ENCODE measurements at places on chromosomes 4 and X.

GRCh38 chrX:30533835-30534234, 43.7 kb downstream of the TASL start:
- no peak for DNase-seq

DNA sequence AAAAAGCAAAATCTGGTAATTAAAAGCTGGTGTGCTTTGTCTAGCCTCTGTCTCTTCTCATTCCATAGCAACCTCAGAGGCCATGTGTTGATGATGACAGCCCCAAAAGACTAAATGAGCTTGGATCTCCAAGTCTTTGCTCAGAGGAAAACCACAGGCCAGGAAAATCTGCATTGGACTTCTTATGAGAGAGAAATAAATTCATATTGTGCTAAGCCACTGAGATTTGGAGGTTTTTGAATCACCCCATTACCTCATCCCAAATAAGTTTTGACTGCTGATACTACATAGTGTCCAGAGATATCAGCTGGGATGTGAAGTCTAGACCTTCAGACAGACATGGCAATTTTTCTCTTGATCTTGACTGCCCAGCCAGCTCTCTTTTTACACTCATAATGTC, 178.6 kb upstream of the DIPK2B start:
- no peak for DNase-seq

- DNase-seq, result no peak
Measured at GRCh38 chr4:81343046-81343445, 128.0 kb upstream of the PRKG2 start.

DNA sequence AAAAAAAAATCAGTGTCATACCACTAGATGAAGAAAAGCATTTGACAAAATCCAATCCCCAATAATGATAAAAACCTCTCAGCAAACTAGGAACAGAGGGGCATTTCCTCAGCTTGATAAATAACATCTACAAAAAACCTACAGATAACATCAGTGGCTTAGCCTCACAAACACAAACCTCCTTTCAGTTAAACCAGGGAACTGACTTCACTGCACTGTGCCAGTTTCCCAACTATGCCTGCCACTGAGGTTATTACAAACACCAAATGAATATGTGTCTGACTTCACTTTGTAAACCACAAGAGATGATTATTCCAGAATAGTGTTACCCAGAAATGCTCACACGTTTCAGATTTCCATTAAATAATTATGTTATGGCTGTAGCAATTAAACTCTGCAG, 15.3 kb downstream of the MTMR8 start:
- DNase-seq, result no peak

DNA sequence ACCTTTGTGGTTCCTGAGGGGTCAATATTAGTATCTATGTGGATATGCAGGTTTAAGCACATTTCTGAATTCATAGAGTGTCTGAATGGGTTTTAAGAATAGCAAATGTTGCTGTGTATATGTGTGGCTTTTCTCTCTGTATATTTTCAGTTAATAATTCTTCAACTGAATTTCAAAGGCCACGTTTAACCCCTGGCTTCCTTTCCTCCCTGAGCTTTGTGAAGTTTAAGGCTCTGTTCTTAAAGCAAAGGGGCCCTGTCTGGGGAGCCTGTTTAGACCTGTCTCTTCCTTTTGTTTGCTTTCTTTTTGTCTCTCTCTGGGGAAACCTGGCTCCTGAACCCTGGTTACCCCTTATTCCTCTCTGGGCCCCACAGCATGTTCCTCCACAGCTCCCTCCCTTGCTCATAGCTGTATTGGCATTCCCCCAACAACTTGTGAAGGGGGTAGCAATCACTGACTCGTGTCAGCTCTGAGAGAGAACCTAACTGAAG, 139.1 kb downstream of the COL4A6 start:
- DNase-seq, result no peak

GRCh38 chrX:17967888-17968287, 106.8 kb upstream of the RAI2 start:
- DNase-seq, result no peak

DNA sequence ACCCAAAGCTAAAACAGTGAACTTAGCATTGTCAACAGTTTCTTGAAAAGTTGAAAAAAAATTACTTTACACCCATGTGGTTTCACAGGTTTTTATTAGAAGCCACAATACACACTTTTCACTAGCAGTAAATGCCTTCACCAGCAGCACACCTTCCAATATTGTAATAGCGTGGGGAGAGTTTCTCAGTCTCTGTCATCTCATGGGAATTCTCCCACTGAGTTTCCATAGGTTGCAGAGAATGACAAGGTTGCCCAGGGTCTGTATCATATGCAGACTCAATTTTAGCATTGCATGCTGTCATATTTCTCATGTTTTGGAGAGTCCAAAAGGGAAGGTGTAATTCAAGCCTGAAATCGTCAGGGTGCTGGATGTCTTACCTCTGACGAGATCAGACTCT, 486.1 kb upstream of the TENM3 start:
- DNase-seq, result no peak

GRCh38 chrX:45070116-45071007, 130.3 kb downstream of the DIPK2B start:
- DNase-seq, result no peak

GRCh38 chr4:164926301-164926700, 49.3 kb downstream of the APELA start:
- no peak for DNase-seq

GRCh38 chrX:8245411-8245810, 74.3 kb upstream of the VCX2 start:
- DNase-seq, result no peak

DNA sequence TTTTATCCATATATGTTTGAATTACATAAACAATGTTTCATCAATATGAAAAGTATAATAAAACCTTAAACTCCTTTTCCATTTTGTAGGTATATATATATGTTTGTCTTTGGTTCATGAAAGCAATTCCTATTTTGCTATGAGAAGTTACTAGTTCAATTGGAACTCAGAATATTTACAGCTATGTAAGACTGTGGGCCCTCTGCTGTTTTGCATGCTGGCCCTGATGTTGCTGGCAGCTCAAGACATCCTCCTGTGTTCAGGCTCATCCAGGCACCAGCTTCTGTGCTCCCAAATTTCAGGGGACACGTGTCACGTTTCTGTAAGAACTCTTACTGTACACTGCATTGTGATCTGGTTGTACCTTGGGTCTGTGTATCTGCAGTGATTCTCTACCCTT, 38.7 kb upstream of the OTUD4 start:
- DNase-seq, result no peak

- no peak for DNase-seq
Measured at GRCh38 chrX:105468741-105469140, 248.2 kb upstream of the TEX13A start.

- no peak for DNase-seq
Measured at GRCh38 chr4:8182858-8183725, 16.0 kb upstream of the SH3TC1 start.

DNA sequence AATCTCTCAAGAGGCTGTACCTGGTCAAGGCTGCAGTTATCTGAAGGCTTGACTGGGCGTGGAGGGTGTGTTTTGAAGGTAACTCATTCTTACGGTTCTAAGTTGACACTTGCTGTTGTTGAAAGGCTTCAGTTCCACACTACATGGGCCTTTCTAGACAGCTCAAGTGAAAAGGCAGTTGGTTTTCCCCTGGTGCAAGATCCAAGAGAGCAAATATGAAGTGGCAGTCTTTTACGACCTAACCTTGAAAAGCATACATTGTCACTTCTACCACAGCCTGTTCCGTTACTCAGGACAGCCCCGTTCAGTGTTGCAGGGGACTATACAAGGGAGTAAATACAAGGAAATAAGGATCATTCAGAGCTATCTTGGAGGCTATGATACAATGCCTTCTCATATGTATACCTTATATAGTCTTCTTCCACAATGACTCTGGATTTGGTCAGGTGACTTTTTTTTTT, 46.2 kb downstream of the PDS5A start:
- DNase-seq, result peak; percentile 18

GRCh38 chr4:171484681-171485080, 328.5 kb upstream of the GALNTL6 start:
- DNase-seq, result no peak

- no peak for DNase-seq
Measured at GRCh38 chrX:7828594-7828993, 14.4 kb upstream of the VCX start.

- DNase-seq, result no peak
Measured at GRCh38 chr4:73770917-73771316, 30.5 kb downstream of the CXCL8 start.

DNA sequence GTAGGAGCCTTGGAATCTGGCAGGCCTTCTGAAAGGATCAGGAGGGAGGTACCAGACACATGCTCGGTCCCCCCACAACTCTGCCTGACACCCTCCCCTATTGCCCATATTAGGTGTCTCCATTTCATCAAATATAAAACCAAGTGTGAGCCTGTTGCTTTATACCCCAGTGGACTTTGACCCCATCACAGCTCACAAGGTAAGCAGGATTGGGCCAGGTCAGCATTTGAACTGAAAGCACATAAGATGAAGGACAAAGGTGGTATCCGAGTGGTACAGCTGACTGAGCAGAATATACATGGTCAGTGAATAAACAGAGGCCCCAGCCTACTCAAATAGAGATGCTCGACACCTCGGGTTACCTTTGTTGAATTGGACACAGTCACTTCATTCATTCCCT, 20.0 kb downstream of the SLC25A43 start:
- no peak for DNase-seq

GRCh38 chrX:49079489-49080428, at the start of gene WDR45:
Gene WDR45, minus strand, starts transcription at chrX:49079887. Its CDS starts 1,792 bp downstream, at chrX:49078095.
- peak; percentile 73 for DNase-seq

DNA sequence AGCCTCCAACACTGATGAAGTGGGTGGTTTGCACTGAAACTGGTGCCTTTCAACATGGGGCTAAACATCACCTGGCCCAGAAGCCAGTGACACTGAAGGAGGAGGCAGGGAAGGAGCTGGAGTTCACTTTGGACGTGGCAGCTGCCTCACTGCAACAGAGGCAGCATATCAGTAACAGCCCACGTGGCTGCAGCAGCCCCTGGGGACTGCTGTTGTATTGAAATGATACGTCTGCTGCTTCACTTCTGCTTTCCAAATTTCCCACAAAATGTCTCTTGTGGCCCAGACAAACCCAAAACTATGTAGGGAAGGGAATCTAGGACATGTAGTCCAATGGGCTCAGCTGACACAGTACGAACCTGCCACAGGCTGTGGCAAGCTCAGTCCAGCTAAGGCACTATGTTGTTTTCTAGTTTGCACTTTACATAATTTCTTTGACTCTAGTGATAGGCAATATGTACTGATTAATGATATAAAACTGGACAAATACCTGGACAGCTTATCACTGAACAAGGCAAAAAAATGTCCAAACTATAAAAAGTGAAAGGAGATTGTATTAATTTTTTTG, 84.7 kb upstream of the RAPGEF2 start:
- DNase-seq, result no peak

GRCh38 chr4:8819019-8819418, 52.6 kb downstream of the HMX1 start:
- DNase-seq, result no peak

DNA sequence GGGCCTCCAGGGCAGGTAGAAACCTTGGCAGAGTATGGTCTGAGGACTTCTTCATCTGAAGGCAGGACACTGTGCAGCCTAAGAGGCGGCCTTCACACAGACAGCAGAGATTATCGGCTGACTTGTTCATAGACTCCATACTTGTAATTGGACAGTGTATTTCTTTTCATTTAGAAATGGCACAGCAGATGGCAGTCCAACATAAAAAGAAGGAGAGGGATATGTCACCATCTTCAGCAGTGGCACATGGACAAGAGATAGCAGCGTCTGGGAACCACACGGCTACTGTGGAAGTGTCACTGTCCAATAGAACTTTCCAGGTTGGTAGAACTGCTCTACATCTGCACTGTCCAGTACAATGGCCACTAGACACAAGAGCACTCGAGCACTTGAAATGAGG, 21.7 kb upstream of the GEMIN8 start:
- DNase-seq, result no peak

- DNase-seq, result no peak
Measured at GRCh38 chr4:74738464-74739143, 55.7 kb downstream of the BTC start.

DNA sequence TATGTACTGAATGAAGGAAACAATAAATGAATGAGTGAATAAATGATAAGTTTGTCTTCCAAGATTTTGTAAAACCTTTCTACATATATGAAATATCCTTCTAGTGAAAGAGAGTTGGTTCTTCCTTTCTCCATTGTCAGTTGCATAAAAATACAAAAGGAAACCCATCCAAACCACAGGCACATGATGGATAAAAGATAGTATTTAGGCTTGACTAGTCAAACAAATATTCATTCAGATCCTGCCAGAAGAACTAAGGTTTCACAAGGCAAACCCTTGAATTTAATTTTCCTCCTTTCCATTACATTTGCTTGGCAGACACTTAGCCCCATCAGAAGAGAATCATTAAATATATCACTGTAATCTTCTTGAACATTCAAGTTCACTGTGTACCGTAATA, 208.4 kb downstream of the COL25A1 start:
- no peak for DNase-seq

DNA sequence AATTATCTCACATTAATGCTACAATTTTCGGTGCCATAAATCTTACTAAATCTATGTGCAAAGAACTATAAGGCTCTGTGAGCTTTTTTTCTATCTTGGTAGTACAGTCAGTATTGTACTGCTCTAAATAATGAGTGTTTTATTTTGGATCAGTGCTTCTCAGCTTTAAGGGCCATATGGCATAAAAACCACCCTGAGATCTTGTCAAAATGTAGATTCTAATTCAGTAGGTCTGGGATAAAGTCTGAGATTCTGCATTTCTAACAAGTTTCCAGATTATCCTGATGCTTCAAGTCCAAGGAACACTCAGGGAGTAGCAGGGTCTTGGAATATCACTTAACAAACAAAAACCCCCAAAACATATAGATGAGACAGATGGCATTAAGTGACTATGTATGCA, 486.5 kb downstream of the GRXCR1 start:
- DNase-seq, result no peak

DNA sequence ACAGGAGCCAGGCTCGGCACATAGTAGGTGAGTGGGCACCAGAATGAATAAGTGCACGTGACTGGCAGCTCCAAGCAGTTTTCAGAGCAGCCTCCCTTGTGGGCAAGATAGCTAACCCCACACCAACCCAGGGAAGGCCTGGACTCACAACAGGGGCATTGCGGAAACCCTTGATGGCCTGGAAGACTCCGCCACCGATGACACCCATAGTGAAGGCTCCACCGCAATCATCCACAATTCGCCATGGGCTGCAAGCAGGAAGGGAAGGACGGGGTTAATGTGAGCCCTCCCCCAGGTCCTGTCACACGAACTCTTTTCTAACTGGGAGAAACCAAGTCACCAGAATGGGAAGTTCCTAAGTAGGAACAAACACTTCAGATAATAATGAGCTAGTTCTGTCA, 957 bp downstream of the TIMM17B start:
- DNase-seq, result no peak

DNA sequence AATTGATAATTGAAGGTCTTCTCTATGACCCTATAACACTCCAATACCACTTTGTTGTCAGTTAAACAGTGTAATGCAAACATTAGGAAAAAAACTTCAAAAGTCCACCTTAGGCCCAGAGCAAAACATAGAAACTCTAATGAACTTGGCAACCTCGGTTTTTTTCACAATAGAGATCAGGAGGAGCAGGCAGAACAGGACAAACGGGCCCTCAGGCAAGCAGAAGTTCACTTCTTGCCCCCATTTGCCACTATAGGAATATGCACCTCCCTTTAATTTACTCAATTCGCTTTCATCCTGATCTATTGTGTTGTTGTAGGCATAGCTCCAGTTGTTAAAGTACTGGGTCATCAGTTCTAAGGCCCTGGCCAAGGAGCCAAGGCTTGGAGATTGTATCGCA, 18.2 kb downstream of the ACOX3 start:
- no peak for DNase-seq

- DNase-seq, result no peak
Measured at GRCh38 chr4:186798951-186799659, 75.4 kb upstream of the FAT1 start.
